ENCODE measurements at places on chromosomes 12 and 14. TPM values are rescaled to one million over a fixed set of nuclear protein-coding genes. Genes with fewer than 3 reads are reported as not detected.
A peak's percentile ranks its signal among the peaks of the same experiment; 100 is the strongest.

The MYF6 gene
- total RNA-seq = not detected

The OLR1 gene
- 7.3 TPM for total RNA-seq

The SLC17A8 gene
- not detected for total RNA-seq

The PCNX1 gene
- total RNA-seq = 22.2 TPM

The NEUROD4 gene
- total RNA-seq = not detected

The KLHL28 gene
- total RNA-seq = 4.5 TPM

The GLT8D2 gene
- total RNA-seq = 25.3 TPM

The C1QL4 gene
- 3.8 TPM for total RNA-seq

The SCN8A gene
- 0.27 TPM for total RNA-seq

The PKP2 gene
- total RNA-seq = 6.1 TPM

The SRRM4 gene
- 0.04 TPM for total RNA-seq

DNA sequence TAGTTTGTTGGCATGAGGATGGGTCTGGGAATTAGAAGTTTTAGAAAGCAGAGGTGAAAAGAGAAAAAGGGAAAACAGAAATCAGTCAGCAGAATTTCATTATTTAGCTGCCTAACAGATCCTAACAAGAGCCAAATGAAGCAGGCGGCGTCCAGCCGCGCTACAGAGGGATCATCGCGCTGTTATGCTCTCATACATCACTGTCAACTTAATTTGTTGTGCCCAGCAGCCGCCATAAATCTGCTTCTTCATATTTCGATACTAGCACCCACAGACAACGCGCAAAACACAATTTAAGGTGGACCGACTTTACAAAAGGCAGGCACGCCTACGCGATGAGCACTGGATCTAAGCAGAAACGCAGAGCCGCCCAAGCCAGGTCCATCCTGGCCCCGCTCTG lies 66.7 kb downstream of the SETD3 start:
- no peak for DNase-seq

GRCh38 chr12:89634508-89634907 lies 74.1 kb downstream of the ATP2B1 start:
- no peak for DNase-seq

DNA sequence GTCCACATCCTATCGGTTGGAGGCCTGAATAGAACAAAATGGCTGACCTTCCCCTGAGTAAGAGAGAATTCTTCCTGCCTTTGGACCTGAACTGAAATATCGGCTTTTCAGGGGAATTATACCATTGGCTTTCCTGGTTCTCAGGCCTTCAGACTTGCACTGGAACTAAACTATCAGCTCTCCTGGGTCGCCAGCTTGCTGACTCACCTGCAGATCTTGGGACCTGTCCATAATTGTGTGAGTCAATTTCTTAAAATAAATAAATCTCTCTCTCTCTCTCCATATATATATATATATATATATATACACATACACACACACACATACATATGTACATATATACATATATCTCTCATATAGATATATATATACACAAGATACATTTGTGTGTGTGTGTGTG lies 41.6 kb downstream of the KCNK10 start:
- DNase-seq = no peak

DNA sequence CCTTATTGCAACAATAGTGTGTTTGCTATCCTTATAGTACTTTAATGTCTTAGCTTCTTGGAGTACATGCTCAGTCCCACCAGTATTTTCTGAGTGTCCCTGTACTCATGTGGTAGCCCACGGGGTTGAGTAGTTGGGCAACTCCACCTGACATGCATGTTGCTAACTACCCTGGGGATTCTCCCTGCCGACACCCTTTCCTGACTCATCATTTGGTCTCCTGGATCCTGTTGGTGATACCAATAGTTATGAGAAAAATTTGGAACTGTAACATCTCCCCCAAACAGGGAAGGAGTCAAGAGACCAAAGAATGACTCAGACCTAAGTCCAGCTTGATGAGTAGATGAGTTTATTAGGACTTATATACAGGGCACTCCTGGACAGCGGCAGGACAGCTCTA lies 101.6 kb downstream of the BRMS1L start:
- no peak for DNase-seq

DNA sequence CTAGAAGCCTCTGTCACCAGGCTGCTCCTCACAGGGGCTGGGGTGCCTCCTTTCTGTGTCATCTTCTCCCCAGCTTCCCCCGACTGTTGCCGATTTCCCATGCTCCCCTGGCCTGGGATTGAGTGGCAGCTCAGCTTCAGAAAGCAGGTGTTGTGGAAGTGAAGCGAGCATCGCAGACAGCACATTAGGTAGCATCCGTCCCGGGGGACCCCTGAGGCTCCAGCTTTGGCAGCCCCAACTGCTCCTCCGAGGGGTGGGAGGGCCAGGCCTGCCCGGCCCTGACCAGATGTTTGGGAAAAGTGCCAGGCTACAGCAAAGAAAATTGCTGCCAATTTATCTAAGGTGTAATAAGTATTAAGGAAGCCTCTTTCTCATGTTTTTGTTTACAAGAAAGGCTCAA lies 1045.6 kb downstream of the BCL11B start:
- DNase-seq = no peak

GRCh38 chr14:36394593-36394992 lies 74.2 kb upstream of the MBIP start:
- no peak for DNase-seq

DNA sequence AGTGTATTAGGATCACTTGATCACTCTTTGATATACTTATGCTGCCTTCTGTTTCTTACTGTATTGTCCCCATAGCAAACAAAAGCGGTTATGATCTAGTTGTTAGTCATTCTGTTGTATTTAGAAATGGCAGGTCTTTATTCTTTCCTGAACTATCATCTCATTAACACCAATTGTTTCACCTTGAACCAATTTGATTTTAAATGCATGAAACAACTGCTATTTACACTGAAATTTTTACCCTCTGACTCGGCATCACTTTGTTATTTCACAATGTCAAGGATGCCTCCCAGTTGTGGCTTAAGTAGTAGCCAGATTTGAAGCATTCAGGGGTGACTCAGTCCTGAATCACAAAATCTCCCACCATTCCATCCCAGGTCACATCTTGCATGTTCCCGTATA lies 303.5 kb downstream of the EGLN3 start:
- DNase-seq = peak; percentile 78

GRCh38 chr12:49548481-49548821 lies 9.6 kb downstream of the KCNH3 start:
- no peak for DNase-seq

- no peak for DNase-seq
Observed at GRCh38 chr14:63240221-63240620, 36.0 kb downstream of the RHOJ start.

GRCh38 chr12:88435334-88436076 lies 144.8 kb downstream of the KITLG start:
- no peak for DNase-seq

GRCh38 chr12:117857632-117858612 lies 110.9 kb downstream of the KSR2 start:
- peak; percentile 46 for DNase-seq

- no peak for DNase-seq
Observed at GRCh38 chr12:86081843-86082242, 174.3 kb downstream of the MGAT4C start.

GRCh38 chr14:72686101-72686500 lies 207.8 kb downstream of the DPF3 start:
- DNase-seq = peak; percentile 53

GRCh38 chr12:11746024-11746771 lies 96.7 kb downstream of the ETV6 start:
- peak; percentile 7 for DNase-seq

DNA sequence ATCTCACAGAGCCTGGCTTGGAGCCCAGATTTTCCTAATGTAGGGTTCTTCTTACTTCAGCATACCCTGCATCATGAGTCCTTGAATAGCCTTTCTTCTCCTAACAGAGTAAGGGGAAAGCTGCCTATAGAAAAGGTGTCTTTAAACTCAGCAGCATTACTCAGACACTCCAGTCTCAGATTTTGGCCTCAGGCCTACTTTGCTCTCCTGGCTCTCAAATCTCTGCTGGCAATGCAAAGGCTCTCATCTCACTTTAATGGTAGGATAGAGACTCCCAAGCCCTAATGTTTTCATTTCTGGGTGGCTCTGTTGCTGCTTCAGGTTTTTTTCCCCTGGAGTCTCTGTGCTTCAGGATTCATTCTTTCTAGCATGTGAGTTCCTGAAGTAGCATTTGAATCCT lies 9.1 kb upstream of the NKX2-8 start:
- no peak for DNase-seq

DNA sequence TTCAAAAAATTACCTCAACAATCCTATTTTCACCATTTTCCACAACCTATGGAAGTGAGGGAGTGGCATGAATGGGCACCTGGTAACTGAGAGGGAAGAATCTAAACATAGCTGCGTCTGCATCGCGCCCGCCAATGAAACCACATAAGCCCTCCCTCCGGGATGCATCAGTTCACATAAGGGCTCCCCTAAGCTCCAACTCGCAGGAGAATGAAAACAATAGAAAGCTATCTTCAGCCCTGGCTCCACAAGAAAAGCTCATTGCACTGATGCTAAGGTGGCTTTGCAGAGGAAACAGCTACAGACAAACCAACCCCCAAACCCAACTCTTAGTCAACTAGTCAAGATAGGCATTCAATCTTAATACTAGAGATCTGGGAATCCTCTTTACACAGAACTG lies 173.3 kb downstream of the FOXN3 start:
- DNase-seq = no peak

DNA sequence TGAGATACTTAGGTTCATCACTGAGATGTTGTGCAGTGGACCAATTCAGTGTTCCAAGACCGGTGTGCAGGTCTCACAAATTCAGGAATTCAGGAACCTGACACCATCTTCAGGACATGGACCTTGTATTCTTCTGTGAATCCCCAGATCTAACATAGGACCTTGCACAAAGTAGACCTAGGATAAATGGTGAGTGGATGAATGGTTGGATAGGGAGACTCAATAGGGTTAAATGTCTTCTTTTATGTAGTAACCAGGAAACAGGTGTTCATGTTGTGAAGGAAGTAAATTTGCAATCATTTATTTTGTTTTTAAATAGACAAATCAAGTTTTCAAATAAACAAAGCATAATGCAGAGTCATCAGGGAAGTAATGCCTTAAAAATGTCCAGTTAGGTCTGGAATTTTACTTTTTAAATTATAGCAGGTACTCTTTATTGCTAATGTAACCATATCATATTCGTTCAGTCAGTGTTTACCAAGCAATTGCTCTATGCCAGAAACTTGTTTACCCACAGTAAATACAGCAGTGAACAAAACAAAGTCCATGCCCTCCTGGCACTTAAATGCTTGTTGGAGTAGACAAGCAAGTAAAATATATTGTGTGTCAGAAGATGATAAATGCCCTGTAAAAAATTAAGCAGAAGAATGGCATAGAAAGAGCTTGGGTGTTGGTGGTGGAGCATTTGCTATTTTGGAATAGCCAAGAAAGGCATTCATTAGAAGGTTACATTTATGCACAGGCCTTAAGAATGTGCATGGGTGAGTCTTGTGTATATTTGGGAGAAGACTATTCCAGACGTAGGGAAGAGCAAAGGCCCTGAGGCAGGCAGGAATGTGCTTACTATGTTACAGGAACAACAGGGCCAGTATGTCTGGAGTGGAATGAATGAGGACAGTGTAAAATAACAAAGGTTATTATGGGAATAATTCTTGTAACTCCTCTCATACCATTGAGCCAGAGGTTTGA lies 26.3 kb downstream of the RXYLT1 start:
- DNase-seq = no peak

DNA sequence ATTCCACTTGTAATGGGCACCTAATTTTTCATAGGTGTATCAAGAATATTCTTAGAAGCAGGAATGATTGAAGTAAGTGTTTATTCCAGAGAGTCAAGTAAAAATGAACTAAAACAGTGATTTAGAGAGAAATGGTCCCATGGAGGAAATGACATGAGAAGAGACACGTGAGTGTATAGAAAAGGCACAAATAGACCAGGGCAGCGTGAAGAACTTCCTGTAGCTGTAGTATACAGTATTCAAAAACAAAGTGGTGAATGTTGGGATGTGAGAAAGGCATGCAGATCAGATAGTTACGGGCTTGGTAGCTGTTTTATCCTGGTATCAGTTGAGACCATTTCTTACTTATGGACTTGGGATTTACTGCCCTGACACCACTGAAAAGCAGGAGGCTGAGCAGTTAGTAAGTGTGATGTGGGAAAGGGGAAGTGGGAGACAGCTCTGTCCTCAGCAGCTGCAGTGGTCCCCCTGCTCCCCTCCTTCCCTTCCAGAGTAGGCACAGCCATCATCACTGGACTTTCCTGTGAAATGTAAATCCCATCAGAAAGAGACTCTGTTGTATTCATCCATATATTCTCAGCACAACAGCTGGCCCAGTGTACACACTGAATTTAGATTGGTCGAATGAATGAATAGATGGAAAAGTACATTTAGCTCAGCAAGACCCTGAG lies 16.8 kb upstream of the TESPA1 start:
- no peak for DNase-seq

- no peak for DNase-seq
Observed at GRCh38 chr14:96205978-96206360, 1.3 kb downstream of the BDKRB2 start.

DNA sequence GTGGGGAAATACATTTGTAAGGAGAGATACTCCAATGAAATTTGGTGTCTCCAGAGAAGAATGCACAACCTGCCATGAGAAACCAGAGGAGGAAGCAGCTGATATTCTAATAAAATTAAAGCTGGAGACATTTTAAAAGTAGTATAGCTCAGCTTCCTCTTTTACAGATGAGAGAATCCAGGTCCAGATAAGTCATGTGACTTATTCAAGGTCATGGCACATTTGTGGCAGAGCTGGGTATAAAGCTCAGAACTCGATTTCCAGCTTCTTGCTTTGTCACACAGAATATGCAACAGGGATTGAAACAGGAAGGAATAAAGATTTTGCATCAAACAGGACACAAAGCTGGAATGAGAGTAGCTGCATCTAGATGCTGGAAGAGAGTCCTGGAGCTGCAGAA lies 174.8 kb downstream of the EMP1 start:
- DNase-seq = no peak

DNA sequence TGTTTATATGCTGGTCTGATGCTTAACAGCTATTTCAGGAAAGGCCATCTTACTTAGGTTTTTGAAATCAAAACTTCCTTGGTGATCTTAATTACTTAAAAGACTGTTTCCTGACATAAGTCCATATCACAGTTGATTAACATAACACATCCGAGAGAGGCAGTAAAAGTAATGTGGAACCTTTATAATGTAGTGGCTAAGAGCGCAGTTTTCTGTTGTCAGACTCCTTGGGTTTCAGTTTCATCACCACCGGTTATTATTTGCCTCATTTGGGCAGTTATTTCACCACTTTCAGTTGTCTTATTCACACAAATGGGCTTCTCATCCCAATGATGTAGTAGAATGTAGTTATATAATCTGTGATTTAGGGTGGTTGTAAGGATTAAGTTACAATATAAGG lies 30.9 kb downstream of the TBC1D15 start:
- no peak for DNase-seq

DNA sequence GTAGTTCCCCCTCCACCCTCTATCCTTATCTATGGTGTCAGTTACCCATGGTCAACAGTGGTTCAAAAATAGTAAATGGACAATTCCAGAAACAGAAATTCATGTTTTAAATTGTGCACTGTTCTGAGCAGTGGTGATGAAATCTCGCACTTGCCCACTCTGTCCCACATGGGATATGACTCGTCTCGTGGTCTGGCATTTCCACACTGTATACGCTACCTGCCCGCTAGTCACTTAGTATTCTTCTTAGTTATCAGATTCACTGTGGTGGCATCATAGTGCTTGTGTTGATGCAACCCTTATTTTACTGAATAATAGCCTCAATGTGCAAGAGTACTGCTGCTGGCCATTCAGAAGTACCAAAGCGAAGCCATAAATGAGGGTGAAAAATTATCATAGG lies 507.0 kb downstream of the SNAPC1 start:
- peak; percentile 25 for DNase-seq
